ENCODE measurements at places on chromosomes 13 and 19. TPM values are rescaled to one million over a fixed set of nuclear protein-coding genes. Genes with fewer than 3 reads are reported as not detected.

- H3K36me3 ChIP-seq: no peaks in the 10 kb centered on the region
- H3K4me1 ChIP-seq: peaks cover 4% of the 10 kb centered on the region
- no peak overlapping the region for H3K4me3 ChIP-seq
- H3K27ac ChIP-seq: no peak overlapping the region
Measured at GRCh38 chr19:55303477-55303876, 19.7 kb downstream of the BRSK1 start.

DNA sequence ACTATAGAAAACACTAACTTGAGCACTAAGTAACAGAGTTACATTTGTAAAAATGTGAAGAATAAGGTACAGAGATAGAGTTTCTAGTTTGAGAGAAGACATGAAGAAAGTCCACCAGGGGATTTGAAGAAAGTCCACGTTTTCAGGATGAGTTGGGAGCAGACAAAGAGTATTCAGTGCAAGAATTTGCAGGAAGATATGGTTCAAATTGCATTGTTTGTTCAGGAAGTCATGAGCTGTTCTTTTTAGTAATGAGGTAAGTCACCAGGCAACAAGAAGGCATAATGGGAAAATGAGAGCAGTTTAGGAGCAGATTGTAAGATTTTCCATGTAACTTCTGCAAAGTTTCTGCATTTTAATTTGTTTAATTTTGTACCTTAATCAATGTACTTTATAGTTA, 618.0 kb downstream of the DACH1 start:
- H3K27me3 ChIP-seq: no peaks in the 10 kb centered on the region
- peak overlapping the region; percentile 55 for H3K27ac ChIP-seq
- H3K4me3 ChIP-seq: no peak overlapping the region

GRCh38 chr13:49977992-49978391, 18.9 kb upstream of the TRIM13 start:
- no peak overlapping the region for H3K4me3 ChIP-seq
- DNase-seq: no peak
- H3K27ac ChIP-seq: no peak overlapping the region

- H3K36me3 ChIP-seq: no peaks in the 10 kb centered on the region
- DNase-seq: no peak
- H3K4me1 ChIP-seq: no peaks in the 10 kb centered on the region
Measured at GRCh38 chr13:38530492-38530891, 156.4 kb upstream of the FREM2 start.

GRCh38 chr13:41130356-41130755, 2.2 kb downstream of the KBTBD6 start:
- peaks cover 66% of the 10 kb centered on the region for H3K4me1 ChIP-seq
- no peaks in the 10 kb centered on the region for H3K27me3 ChIP-seq
- peak overlapping the region; percentile 87 for H3K4me3 ChIP-seq
- peak overlapping the region; percentile 93 for H3K27ac ChIP-seq
- no peaks in the 10 kb centered on the region for H3K36me3 ChIP-seq

GRCh38 chr13:24865163-24865953, 101.4 kb downstream of the RNF17 start:
- H3K27me3 ChIP-seq: peaks cover 9% of the 10 kb centered on the region
- H3K27ac ChIP-seq: no peak overlapping the region
- H3K36me3 ChIP-seq: no peaks in the 10 kb centered on the region
- H3K4me3 ChIP-seq: no peak overlapping the region
- H3K4me1 ChIP-seq: no peaks in the 10 kb centered on the region
- DNase-seq: no peak

- H3K4me3 ChIP-seq: no peak overlapping the region
- no peaks in the 10 kb centered on the region for H3K27me3 ChIP-seq
Measured at GRCh38 chr13:76733671-76734070, 152.5 kb downstream of the KCTD12 start.

- H3K27ac ChIP-seq: no peak overlapping the region
- H3K36me3 ChIP-seq: peaks cover 9% of the 10 kb centered on the region
- no peak overlapping the region for H3K4me3 ChIP-seq
- H3K27me3 ChIP-seq: no peaks in the 10 kb centered on the region
- no peak for DNase-seq
Measured at GRCh38 chr13:100365680-100366079, 222.9 kb downstream of the GGACT start.

DNA sequence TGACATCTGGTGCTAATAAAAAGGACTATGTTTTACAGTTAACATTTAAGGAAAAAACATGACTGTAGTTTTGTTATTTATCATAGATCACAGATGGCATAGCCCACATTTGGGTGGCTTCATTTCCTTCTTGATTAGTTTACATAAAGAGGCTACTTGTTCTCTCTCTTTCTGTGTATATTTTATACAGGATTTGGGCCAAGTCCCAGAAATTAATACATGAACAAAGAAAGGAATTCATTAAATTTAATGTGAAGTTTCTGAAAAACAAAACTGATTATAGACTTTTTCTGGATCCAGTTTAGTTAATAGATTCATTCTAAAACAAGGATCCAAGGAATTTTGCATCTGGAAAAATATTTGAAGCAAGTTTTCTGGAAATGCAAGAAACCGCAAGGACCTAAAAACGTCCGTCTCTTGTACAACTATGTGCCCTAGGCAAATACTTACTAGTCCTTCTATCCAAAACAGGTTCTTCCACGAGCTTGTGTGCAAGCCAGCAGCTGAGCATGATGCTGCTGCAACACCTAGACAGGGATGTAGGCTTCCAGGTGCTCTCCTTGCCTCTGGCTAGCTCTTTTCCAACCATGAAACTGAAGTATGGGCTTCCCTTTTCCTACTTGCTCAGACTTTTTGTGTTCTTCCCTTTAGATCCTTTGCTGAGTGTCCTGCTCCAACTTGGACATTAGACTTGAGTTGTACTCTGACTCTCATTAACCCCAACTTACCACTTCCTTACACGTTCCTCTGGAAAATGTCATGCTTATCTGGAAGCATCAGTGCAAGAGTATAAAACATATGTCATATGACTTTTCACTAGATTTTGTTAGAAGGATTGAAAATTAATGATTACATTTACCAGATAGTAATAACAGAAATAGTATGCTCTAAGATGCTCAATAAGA, 161.5 kb upstream of the STARD13 start:
- DNase-seq: no peak
- peak overlapping the region; percentile 7 for H3K27ac ChIP-seq
- H3K36me3 ChIP-seq: no peaks in the 10 kb centered on the region
- no peaks in the 10 kb centered on the region for H3K27me3 ChIP-seq
- no peaks in the 10 kb centered on the region for H3K4me1 ChIP-seq
- no peak overlapping the region for H3K4me3 ChIP-seq

DNA sequence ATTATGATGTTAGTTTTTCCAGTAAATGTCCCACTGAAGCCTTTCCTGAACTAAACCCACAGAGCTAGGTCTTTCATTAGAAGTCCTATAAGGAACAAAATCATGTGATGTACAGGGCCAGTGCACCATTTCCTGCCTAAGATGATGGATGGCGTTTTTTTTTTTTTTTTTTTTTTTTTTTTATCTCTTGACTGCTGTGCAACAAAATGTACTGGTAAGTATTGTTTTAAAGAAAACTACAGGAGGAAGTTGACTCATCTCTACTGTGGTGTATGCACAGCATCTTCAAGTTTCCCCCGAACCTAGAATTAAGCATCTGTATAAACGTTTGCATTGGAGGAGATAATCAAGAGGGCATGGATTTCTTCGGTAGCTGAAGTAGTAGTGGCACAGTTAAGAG, 197.5 kb downstream of the NBEA start:
- no peak overlapping the region for H3K27ac ChIP-seq
- no peak for DNase-seq
- no peaks in the 10 kb centered on the region for H3K27me3 ChIP-seq
- H3K4me1 ChIP-seq: no peaks in the 10 kb centered on the region
- H3K4me3 ChIP-seq: no peak overlapping the region

LRG1 gene
- 0.41 TPM for total RNA-seq

SGCG gene
- total RNA-seq: 102 TPM

ZNF132 gene
- 5.7 TPM for total RNA-seq

SLC15A1 gene
- total RNA-seq: not detected

FGF21 gene
- total RNA-seq: not detected

LGALS14 gene
- total RNA-seq: not detected

LAIR2 gene
- total RNA-seq: not detected

NAPSA gene
- 0.05 TPM for total RNA-seq

CYP4F2 gene
- total RNA-seq: not detected
